ENCODE measurements at places on chromosomes 2 and 18.

DNA sequence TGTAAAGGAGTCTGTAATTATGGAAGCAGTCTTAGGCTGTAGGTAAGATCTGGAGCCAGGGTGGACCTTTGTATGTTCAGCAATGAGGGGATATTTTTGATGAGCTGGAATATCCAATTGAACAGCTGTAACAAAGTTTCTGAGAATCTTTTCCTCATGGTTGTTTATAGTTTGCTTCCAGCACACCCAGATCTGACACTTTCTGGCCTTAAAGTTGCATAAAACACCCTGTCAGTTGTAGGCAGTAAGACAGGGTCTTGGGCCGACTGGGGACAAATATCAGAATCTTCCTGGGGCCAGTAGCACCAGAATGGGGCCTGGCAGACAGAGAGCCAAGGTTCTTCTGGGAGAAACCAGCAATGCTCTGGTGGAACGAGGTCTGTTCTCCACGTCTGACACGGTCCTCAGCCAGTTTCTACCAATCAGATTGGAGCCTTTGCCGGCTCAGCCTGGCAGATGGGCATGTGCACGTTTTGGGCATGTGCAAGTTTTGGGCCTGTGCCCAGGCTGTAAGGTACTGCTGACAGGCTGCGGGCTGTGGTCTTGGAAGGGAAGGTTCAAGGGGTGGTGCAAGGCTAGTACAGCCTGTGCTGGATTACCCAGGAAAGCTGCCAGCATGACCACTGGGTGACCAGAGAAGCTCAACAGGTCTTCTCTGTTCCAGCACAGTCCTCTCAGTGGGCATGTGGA, 89.8 kb downstream of the PRKCE start:
- H3K36me3 ChIP-seq, result no peaks in the 10 kb centered on the region
- H3K4me1 ChIP-seq, result peaks cover 6% of the 10 kb centered on the region
- H3K27ac ChIP-seq, result no peak overlapping the region
- DNase-seq, result no peak
- H3K27me3 ChIP-seq, result no peaks in the 10 kb centered on the region
- H3K4me3 ChIP-seq, result no peak overlapping the region

- peaks cover 35% of the 10 kb centered on the region for H3K36me3 ChIP-seq
- no peaks in the 10 kb centered on the region for H3K27me3 ChIP-seq
- H3K4me1 ChIP-seq, result peaks cover 52% of the 10 kb centered on the region
- H3K4me3 ChIP-seq, result no peak overlapping the region
- H3K27ac ChIP-seq, result no peak overlapping the region
- no peak for DNase-seq
Observed at GRCh38 chr2:6946722-6947121, 29.5 kb downstream of the RNF144A start.

- no peak overlapping the region for H3K4me3 ChIP-seq
- H3K36me3 ChIP-seq, result no peaks in the 10 kb centered on the region
- H3K27ac ChIP-seq, result no peak overlapping the region
- H3K27me3 ChIP-seq, result no peaks in the 10 kb centered on the region
Observed at GRCh38 chr2:24058564-24059271, 9.2 kb downstream of the FKBP1B start.

- H3K4me3 ChIP-seq, result peak within 1 kb of the TSS; percentile 89
- H3K27me3 ChIP-seq, result no peaks in the 10 kb centered on the region
- DNase-seq, result no peak
Observed at GRCh38 chr2:46915281-46915810, at the start of gene MCFD2. Gene MCFD2 (minus strand): TSS chr2:46915806. CDS start chr2:46909171, 6,635 bp downstream.

- no peaks in the 10 kb centered on the region for H3K4me1 ChIP-seq
- no peak overlapping the region for H3K4me3 ChIP-seq
- no peak for DNase-seq
- no peaks in the 10 kb centered on the region for H3K27me3 ChIP-seq
- H3K27ac ChIP-seq, result no peak overlapping the region
- H3K36me3 ChIP-seq, result no peaks in the 10 kb centered on the region
Observed at GRCh38 chr2:191778041-191778440, 68.8 kb downstream of the CAVIN2 start.

- H3K27ac ChIP-seq, result peak overlapping the region; percentile 50
- no peaks in the 10 kb centered on the region for H3K27me3 ChIP-seq
- peak overlapping the region; percentile 23 for H3K4me3 ChIP-seq
- peaks cover 21% of the 10 kb centered on the region for H3K4me1 ChIP-seq
Observed at GRCh38 chr2:97761192-97761591, 47.8 kb downstream of the ZAP70 start.

GRCh38 chr2:148642891-148643416, 1.6 kb upstream of the EPC2 start:
- H3K4me3 ChIP-seq, result peak overlapping the region; percentile 85
- DNase-seq, result no peak
